Activated CD4-positive, alpha-beta T cell treated with anti-CD3 and anti-CD28 coated beads, Interleukin-2, amount 50 U/mL, for 1 hour (primary cell): ENCODE measurements at places on chromosomes 13 and 19.

DNA sequence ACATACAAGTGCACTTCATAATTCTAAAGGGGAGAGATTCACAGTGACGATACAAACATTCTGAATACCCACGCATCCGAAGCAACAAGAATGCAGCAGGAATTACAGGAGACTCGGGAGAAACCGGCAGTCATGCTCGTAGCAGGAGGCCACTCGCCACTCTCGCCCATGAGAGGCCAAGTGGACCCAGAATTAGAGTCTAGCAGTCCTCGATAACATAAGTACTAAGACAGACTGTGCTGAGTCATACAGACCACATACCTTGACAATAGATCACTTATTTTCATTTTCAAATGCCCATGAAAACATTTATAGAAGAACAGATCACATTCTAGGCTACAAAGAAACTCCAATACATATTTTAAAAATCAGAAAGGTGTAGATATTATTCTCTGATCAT, 299.1 kb upstream of the TSHZ3 start:
- no peak for DNase-seq

GRCh38 chr13:98585398-98585754, 8.5 kb upstream of the STK24 start:
- no peak for DNase-seq

GRCh38 chr13:27016875-27017274, 154.7 kb downstream of the USP12 start:
- DNase-seq, result no peak

- no peak for DNase-seq
Measured at GRCh38 chr19:37948362-37948761, 41.4 kb downstream of the SIPA1L3 start.
